ENCODE measurements at places on chromosomes 11 and 22.

DNA sequence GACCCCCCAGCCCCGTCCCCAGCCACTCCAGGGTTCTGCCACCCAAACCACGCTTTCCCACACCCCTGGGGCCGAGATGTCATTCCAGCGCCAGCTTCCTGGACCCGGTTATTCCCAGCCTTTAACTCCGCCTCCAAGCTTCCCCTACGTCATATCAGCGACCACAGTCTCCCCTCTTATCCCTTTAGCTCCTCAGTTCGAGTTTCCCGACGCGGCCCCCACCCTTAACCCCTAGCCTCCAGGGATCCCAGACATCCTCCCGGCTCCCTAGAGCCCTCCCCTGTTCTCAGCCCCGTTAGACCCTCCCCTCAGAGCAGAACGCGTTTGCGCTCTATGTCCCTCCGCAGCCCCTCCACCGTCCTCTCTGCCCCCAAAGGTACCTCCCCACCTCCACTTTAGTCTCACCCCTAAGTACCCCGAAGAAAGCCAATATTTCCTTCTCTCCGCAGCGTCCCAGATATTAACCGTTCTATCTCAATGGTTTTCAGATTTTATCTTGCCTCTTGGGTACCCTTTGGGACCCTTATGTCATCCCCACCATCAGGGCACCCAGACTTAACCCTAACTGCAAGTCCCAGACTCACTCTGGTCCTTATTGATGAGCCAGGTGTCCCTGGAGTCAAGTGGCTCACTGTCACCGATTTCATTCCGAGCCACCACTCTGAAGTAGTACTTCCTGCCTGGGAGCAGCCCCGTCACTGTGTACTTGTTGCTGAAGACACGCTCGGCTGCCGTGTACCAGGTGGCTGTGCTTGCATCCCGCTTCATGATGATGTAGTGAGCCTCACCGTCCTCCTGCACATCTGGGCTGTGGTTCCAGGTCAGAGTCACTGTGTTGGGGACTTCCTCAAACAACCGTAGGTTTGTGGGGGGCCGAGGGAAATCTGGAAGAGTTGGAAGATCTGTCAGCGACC, 8.0 kb downstream of the TMEM86A start:
- no peak for DNase-seq

GRCh38 chr11:2484576-2485125, 39.8 kb downstream of the KCNQ1 start:
- DNase-seq: no peak

- DNase-seq: no peak
Measured at GRCh38 chr11:95266751-95267374, 35.9 kb upstream of the SESN3 start.

- no peak for DNase-seq
Measured at GRCh38 chr11:9014826-9015225, 11.0 kb upstream of the NRIP3 start.

GRCh38 chr11:107385361-107385981, 72.2 kb downstream of the CWF19L2 start:
- no peak for DNase-seq

DNA sequence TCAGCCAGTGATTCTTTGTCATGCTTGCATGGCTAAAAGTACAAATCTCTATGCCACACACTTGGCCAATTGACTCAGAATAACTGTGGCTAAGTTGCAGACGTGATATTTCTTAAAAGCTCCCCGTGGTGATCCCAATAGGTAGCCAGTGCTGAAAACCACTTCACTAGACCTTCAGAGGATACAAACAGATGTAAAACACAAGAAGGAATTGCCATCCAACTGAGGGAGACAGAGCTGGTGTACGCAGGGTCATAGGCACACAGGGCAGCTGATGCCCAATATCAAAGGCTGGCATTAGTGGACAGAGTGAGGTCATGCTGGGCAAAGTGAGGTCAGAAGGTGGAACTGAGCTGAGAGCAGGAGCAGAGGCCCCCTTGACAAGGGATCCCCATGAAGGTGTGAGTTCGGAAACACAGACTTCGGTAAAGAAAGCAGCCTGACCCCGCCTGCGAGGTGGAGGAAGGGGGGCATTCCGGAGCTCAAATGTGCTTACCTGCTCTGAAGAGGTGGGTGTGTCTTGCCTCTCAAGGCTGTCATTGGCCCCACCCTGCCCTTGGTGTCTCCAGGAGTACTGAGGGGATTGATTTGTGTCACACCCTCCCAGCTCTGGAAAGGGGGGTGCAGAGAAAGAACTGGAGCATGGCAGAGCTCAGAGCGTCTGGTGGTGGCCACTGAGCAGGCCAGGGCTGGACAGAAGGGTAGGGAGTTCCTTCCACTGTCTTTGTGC, 344.9 kb upstream of the B3GAT1 start:
- no peak for DNase-seq

- DNase-seq: no peak
Measured at GRCh38 chr11:63764340-63764678, 4.3 kb downstream of the ZFTA start.

DNA sequence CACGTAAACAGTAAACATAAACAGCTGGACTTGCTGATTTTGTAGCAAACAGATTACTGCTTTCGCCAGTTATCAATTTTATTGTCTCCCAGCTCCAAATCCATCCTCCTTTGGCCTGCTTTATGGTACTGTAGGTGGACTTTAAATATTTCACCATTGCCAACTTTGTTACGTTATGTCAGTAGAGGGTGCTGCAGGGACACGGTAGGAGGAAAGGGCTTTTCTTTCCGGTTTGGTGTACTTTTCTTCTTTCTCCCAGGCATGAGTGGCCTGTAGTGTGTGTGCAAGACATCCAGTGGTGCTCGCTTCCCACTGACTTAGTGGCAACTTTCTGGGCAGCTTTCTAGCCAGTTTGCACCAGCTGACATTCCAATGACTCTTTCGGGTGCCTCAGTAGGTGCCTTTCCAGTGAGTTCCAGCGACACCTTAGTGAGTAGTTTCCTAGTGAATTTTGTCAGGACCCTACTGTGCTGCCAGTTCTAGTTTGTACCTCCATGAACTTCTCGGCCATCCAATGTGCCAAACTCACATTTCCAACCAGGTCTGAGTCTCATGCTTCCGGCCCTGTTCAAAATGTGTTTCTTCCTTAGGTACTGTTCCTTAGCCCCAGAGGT, 267.6 kb upstream of the TENM4 start:
- DNase-seq: no peak

DNA sequence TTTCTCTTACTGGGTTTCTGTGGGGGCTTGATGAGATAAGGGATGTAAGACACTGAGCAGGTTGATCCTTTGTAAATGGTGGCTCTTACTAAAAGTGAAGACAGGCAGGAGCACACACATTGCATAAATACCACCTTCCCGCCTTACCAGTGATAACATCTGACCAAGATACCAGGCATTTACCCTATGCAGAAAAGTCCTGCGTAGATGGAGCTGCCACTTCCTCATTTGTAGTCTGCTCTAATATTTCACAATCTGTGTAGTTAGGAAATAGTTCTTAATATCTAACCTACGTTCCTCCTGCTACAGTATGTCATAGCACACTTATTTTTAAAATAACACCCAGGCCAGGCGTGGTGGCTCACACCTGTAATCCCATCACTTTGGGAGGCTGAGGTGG, 23.9 kb upstream of the SWAP70 start:
- DNase-seq: no peak

DNA sequence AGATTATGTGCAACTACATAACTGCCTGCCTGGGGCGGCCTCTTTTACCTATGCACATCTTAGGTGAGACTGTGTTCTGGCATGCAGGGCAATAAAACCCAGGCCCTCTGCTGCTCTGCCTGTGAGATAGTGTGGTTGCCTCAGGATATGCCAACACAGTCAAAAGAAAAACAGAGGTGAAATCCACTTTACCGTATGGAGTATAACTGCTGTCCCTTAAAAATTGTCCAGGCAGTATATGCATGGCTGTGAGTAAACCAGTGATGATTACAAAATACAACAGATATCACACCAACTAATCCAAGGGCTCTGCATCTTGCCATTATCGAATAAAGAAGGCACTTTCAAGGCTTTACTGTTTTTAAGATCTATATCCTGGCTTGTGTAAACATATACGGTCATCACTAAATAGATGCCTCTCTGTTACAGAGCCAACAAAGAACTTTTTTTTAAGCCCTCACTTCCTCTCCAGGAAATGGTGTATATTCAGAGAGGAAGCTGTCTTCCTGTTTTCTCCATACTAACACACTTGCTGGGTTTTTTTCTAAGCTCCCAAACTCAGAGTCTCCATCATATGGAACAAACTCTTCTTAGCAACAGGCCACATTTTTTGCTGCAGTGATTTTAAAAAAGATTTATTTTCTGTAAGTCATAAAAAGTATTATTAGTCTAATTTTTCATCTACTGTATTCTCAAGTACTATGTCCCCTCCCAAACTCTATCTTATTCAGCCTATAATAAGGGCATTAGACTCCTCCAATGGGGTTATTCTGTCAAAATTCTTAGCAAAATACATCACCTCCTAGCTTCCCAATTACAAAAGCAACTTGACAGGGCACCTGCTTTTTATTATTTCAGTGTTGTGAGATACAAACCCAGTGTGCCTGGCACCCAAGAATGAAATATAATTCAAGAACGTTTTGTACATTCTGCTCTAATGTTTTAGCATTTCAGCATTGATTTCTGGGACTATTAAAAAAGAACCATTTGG, 135.2 kb downstream of the MAML2 start:
- DNase-seq: no peak
